Stimulated activated CD8-positive, alpha-beta memory T cell treated with anti-CD3 and anti-CD28 coated beads, Interleukin-2, amount 100 ng/mL, for 1 hour (primary cell): ENCODE measurements at places on chromosomes 3 and 15.

DNA sequence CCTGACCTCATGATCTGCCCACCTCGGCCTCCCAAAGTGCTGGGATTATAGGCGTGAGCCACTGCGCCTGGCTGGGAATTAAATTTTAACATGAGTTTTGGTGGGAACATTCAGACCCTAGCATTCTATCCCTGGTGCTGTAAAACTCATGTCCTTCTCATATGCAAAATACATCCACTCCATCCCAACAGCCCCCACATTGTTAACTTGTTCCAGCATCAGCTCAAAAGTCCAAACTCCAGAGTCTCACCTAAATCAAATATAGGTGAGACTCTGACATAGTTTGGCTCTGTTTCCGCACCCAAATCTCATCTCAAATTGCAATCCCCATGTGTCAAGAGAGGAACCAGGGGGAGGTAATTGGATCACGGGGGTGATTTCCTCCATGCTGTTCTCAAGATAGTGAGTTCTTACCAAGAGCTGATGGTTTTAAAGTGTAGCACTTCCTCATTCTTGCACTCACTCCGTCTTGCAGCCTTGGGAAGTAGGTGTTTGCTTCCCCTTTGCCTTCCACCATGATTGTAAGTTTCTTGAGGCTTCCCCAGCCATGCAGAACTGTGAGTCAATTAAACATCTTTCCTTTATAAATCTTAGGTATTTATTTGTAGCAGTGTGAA is 96.2 kb upstream of the PLCL2 start:
- no peak for DNase-seq

- DNase-seq, result no peak
Observed at GRCh38 chr3:41236228-41236627, 36.9 kb downstream of the CTNNB1 start.

GRCh38 chr3:195863121-195864061 is 45.0 kb downstream of the TNK2 start:
- peak; percentile 22 for DNase-seq

DNA sequence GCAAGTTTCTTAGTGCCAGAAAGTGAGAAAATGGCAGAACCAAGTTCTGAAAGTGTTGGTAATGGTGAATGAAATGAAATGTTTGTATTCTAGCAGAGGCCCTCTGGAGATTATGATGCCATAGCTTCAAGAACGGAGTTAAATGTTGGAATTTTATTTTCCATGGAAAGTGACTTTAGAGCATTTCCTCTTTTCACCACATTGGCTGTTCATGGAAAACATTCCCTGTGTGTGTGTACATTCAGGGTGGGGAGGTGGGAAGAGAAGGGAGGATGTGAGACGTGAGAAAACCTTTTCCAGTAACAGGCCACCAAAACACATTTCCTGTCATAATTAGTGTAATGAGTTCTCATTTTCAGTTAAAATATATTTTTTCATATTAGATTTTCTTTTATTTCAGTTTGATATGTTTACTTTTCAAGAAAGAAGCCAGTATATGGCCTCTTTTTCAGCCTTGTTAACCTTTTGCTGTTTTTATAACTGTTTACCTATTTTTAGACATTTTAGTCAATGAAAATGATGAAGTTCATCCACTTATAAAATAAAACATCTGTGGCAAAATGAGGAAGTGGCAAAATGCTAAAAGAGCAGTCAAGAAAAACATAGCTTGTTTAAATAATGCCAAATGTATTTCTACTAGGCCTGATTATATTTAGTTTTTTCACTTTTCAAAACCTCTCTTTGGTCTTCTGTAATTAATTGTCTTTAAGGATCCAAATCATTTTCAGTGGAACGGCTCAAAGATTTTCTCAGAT is 21.6 kb downstream of the SAMMSON start:
- DNase-seq, result no peak

DNA sequence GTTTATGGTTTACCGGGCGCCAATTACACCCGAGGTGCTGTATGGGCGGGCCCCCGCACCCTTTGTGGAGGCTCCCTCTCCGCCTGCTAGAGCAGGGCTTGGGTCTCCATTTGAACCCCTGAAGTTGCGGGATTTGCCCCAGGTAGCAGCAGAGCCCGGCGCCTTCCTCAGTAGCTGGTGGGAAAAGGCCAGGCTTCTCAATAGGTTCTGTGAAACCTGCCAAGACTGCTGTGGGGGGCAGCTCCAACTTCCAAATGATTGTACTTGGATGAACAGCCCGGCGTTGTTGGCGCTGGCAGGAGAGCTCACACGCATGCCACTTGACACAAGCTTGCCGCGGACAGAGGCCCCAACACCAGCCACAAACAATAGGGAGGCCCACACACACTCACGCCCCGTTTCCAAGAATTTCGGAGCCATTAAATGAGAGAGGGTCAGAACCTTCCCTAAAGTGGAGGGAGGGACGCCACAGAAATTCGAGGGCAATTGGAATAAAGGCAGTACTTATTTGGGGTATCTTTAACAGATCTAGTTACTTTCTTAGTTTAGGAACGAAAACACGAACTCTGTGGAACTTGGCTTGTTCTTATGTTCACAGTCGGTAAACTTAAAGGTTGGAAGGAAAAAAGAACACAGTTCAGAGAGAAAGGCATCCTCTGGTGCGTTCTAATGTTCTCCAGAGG is 1.4 kb downstream of the EPHB3 start:
- DNase-seq, result no peak

GRCh38 chr15:48318131-48318530 is 13.1 kb upstream of the DUT start:
- no peak for DNase-seq

- DNase-seq, result no peak
Observed at GRCh38 chr3:157129803-157130466, 30.0 kb downstream of the CCNL1 start.

GRCh38 chr3:112817271-112817670 is 29.4 kb downstream of the CD200R1L start:
- no peak for DNase-seq

DNA sequence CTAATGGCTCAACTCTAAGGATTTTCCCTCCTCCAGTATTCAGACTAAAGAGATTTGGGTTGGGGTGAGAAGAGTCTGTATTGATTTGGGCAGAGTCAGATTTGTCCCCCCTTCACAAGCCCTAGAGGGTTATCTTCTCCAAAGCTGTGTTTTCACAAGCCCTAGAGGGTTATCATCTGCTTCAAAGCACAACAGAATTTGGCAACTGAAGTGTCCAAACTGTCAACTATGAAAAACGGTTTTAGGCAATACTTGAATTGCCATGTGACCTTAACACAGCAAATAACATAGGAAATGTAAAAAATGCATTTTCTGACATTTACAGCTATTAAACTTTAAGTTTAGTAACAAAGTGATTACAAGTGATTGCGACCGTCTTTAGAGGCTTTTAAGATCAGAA is 119.9 kb downstream of the IMPG2 start:
- DNase-seq, result no peak

DNA sequence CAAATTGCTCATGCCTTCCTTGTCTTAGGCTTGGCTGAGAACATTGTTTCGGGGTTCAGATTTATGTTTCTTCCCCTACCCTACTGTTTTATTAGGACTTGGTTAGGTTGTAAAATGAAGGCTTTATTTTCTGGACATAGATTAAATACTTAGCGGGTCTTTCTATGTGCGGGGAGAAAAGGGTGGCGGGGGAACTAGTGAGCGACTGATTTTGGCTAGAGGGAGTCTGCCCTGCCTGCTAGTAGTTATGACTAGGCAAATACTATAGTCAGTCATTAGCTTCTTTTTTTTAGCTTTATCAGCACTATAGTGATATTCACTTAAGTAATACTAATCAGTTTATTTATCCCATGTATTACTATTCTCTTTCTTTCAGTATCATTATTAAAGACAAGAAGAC is 3.6 kb downstream of the CADM2 start:
- no peak for DNase-seq

- no peak for DNase-seq
Observed at GRCh38 chr15:79076661-79077060, 13.9 kb downstream of the RASGRF1 start.

GRCh38 chr3:108060331-108060730 is 30.5 kb downstream of the CD47 start:
- no peak for DNase-seq

GRCh38 chr15:52759969-52760368 is 30.2 kb downstream of the ONECUT1 start:
- no peak for DNase-seq

- no peak for DNase-seq
Observed at GRCh38 chr3:187498211-187498724, 130.1 kb downstream of the RTP4 start.

GRCh38 chr3:175337631-175338030 is 478.5 kb downstream of the NAALADL2 start:
- no peak for DNase-seq

DNA sequence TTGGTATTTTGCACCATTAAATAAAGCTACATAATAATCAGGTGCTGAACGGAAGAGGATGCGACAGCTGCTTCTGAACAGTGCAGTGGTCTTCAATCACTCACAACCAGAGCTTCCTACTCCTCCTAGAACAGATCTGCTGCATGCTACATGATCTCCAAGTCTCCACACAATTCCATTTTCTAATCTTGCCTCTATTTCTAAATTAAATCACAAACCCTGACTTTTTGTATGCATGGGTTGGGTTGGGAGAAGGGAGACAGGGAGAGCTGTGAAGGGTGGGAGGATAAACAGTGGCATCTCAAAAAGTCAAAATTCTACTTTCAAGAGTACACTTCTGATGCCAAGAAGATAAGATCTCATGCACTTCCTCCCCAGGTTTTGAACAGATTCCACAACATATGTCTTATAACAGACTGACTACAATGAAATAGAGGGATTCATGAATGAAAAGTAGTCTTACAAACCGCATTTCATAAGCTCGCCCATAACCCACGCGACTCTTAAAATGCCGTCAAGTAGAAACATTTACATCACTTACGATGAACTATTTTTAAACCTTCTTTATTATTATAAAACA is 57.2 kb downstream of the CHSY1 start:
- no peak for DNase-seq

DNA sequence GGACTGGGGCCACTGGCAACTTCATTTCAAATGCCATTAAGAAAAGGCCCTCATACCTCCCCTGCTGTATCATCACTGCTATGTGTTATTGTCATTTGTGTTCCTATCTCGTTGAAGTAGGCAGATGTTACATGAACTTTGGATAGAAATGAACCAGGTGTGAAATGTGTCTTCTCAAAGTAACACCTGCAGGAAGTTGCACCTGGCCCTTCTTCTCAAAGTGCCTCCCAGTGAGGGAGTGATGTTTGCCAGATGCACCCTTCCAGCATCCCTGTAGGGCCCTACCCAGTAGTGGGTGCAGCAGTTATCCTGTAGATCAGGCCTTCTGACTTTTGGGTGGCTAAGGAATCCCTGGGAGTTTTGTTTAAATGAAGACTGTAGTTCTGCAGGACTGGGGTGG is 197.7 kb upstream of the CTNNB1 start:
- no peak for DNase-seq

- no peak for DNase-seq
Observed at GRCh38 chr3:127556565-127556964, 34.0 kb downstream of the TPRA1 start.

GRCh38 chr3:135449046-135449445 is 516.5 kb upstream of the PPP2R3A start:
- DNase-seq, result no peak

DNA sequence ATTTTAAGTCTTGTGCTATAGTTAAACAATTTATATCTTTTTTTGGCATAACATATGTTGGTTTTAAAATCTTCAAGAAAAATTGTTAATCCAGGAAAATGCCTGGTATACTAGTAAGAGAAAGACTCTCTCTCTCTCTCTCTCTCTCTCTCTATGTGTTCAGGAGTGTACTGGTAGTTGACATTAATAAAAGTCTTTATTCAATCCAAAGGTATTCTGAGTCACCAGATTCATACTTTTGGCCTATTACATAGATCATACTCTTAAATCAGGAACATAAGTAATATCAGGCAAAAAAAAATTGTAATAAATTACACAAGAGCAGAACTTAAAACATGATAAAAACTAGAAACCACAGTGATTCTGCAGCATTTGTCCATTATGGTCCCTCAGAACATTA is 70.2 kb downstream of the TFG start:
- no peak for DNase-seq

DNA sequence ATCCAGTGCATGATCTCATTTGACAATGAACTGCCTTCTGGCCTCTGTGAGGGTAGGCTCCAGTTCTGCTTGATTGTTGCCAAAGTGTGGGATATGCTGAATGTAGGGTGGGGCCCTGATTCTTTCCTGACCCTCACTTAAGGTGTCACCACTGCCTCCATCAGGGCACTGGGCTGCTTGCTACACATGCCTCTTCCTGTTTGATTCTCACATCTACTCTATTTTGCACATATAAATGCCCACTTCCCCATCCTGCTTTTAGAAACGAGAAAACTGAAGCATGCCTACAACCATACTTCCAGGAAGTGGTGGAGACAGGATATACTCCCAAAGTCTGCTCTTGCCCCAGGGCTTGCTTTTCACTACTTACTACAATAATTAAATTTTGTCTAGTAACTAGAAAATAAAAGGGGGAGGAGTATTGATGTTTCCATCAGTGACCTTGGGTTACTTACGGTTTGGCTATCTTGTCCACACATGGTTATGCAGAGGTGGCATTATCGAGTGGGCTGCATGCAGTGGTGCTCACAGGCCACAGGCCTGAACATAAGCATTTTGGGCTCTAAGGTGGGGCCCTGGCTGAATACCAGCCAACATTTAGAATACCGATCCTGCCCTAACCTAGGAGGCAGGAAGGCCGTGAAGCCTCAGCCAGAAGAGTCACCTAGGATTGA is 6.7 kb downstream of the ZDHHC3 start:
- no peak for DNase-seq

GRCh38 chr3:185330644-185331043 is 32.3 kb upstream of the MAP3K13 start:
- no peak for DNase-seq

DNA sequence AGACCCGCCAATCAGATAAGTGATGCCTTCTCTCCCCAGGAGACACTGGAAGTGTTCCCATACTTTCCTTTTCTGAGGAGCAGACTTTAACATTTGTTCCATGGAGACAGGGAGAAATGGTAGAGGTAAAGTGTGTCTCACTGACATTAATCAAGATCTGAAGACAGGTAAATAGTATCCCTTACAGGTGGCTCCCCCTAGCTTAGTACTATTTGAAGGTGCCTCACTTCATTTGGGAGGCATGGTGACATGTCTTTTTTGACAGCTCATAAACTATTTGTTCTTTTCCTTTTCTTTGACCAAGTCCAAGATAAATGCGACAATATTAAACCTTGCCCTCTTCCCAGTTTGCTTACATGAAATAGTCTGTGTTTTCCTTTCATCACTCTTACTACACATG is 485.6 kb upstream of the IL12A start:
- DNase-seq, result no peak

GRCh38 chr15:67133738-67134066 is 68.3 kb downstream of the SMAD3 start:
- no peak for DNase-seq
